Activated CD8-positive, alpha-beta memory T cell treated with anti-CD3 and anti-CD28 coated beads for 1 hour (primary cell): ENCODE measurements at places on chromosomes 2 and 18.

DNA sequence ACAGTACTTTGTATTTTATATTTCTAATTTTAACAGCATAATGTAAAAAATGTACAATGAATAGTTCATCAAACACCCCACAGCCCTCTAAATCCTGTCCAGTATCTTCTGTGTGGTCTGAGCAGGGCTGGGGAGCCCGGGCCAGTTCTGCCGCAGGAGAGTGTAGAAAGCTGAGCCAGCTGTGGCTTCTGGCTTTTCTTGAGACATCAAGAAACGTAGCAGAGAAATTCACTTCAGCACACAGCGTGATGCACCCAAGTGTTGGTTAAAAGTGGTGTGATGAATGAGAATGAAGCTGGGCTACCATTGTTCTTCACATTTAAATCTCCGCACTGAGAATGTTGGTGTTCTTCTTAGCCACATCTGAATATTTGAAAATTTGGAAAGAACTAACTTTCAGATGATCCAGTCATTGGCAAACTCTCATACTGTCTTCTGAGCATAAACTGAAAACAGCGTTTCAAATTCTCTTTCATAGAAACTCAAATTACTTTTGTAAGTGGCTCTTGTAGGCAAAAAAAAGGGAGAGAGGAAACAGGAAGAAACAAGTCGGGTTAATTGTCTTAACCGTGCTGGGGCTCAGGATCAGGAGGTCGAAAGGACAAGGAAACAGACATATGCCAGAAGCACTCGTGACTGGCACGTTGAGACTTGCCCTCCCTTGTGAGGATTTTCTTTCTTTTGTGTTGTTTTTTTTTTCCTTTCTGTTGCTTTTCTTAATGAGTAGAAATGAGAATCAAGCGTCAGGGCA lies 23.4 kb upstream of the TMEM87B start:
- no peak for DNase-seq

- DNase-seq, result no peak
Measured at GRCh38 chr2:96680561-96681141, 38.1 kb downstream of the FER1L5 start.

DNA sequence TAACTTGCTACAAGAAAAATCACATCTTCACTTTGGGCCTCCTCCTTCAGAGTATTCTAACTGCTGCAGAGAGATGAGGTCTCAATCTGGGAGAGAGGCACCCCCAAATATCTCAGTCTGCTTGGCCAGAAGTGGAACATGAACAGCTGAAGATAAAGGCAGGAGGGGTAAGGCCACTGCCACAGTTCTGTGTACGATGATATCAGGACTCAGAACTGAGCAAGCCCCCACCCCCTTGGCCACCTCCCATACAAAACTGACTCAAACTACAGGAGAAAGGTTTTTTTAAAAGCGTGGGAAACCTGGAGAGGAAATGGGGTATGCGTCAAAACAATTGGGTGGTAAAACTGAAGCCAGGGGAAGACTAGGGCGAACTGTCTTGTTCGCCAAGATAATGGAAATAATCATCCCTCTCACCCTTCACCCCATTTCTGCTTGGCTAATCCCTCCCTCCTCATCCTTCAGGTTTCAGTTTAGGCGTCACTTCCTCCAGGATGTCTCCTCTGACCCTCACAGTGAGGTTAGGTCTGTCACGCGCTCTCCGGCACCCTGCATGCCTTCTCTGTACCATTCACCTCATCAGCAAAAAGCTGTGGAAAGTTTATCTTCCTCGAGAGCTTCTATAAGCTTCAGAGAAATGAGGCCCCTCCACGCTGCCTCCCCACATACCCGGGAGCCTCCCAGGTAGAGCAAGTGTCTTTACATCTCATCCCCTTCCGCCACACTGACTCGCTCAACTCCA lies 64.4 kb downstream of the SFXN5 start:
- DNase-seq, result no peak

DNA sequence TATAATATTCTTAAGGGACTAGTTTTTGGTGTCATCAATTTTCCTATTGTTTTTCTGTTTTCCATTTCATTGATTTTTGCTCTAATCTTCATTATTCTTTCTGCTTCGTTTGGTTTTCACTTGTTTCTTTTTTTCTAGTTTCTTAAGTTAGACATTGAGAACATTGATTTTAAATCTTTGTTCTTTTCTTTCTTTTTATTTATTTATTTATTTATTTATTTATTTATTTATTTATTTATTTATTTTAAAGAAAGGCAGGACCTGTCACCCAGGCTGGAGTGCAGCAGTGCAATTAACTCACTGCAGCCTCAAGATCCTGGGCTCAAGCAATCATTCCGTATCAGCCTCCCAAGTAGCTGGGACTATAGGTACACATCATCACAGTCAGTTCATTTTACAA lies 7.0 kb upstream of the FMNL2 start:
- no peak for DNase-seq

GRCh38 chr2:32951672-32952071 lies 4.9 kb downstream of the LTBP1 start:
- no peak for DNase-seq

DNA sequence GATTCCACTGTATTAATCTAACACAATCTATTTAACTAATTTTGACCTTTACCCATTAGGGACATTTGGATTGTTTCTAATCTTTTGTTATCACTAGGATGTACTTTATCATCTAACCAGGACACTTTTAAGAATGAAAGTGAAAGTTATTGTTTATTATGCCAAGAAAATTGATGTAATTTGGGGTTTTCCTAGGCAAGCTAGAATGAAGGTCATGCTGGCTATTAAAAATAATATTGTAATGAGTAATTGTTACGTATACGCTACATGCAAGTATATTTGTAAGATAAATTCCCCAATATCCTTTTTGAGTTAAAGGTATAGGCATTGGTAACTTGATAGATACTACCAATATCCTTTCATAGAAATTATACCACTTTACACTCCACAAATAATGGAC lies 74.6 kb downstream of the COL5A2 start:
- no peak for DNase-seq

- no peak for DNase-seq
Measured at GRCh38 chr2:108388045-108388444, 10.3 kb downstream of the SULT1C4 start.

- no peak for DNase-seq
Measured at GRCh38 chr2:24400207-24400907, 40.0 kb upstream of the ITSN2 start.

DNA sequence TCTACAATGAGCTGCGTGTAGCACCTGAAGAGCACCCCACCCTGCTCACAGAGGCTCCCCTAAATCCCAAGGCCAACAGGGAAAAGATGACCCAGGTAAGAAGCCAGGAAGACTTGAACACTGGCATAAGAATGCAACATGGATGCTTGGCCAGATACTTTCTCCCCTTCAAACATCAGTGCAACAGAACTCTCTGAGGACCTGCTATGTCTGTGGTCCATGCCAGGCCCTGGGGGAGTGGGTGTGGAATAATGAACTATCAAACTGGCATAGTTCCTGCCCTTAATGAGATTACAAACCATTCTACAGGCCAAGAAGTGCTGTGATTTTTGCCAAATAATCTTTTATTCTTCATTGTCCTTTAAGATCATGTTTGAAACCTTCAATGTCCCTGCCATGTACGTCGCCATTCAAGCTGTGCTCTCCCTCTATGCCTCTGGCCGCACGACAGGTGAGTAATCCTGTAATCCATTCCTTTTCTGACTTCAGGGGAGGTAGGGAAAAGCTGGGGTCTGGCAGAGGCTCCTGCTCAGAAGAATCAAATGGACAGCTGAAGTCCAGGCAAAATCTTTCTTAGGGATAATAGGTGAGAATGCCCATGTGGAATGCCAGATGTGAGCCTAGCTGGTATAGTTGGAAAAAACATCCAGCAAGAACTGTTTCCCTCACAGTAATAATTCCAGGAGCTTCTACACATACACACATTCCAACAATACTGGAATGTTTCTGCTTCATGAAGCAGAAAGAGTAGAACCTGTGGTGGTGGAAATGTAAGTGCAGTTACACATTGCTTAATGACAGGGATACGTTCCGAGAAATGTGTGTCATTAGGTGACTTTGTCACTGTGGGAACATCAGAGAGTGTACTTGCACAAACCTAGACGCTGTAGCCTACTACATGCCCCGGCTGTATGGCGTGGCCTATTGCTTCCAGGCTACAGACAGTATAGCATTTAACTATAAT lies 16.2 kb downstream of the ACTG2 start:
- no peak for DNase-seq

- DNase-seq, result no peak
Measured at GRCh38 chr2:71934320-71934593, 213.4 kb downstream of the CYP26B1 start.

- DNase-seq, result no peak
Measured at GRCh38 chr2:227322530-227323205, 2.4 kb upstream of the MFF start.

DNA sequence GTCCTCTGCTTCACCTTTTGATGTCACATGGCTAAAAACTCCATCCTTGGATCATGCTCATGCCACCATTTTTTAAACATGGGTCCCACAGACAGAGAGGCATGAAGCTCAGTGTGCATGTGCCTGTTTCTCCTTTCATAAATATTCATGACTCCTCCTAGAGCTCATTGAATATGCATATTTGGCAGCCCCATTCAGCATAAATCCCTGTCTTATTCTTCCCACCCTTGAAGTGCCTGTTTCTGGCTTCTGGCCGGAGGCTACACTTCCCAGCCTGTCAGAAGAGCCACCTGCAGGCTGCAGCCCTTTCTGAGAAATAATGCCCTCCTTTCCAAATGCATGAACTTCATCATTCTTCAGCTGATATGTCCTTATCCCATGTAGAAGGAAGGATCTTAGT lies 109.7 kb downstream of the LDLRAD4 start:
- DNase-seq, result no peak

DNA sequence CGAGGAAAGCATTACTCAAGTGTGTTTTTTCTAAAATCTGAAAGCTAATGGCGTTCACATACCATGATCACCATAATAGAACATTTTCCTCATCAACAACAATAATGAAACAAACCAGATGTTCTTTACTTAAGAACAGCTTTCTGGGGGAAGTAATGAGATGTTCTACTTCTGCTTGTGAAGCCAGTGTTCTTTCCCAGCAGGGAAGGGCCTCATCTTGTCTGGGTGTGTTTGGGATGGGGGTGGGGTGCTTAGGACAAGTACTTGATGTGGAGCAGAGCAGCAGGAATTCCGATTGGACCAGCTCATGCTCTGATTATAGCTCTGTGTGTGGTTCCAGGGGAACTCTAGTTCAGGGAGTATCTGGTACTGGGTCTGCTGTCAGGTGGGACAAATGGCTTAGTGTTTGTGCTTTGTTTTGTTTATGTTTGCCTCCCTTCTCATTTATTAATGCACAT lies 163.0 kb upstream of the NOSTRIN start:
- DNase-seq, result no peak

DNA sequence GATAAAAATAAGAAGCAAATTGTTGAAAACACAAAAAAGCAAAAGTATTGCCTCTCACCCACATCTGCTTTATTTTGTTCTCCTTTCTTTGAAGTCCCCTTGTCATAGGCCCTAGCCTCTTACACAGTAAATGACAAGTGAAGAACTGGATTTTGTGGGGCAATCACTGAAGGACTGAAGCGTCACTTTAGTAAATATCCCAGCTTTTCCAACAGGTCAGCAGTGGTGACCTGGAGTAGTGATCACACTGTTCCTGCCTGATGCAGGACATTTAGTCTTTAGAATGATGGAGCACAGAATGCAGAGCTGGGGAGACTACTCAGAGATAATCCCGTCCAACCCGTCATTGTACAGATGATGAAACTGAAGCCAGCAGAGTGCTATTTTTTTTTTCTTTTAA lies 28.1 kb upstream of the TDRD15 start:
- no peak for DNase-seq

GRCh38 chr2:149826471-149827125 lies 239.0 kb upstream of the MMADHC start:
- no peak for DNase-seq

- DNase-seq, result no peak
Measured at GRCh38 chr18:51523671-51524070, 326.2 kb upstream of the MEX3C start.

- no peak for DNase-seq
Measured at GRCh38 chr2:118837621-118838020, 9.8 kb downstream of the EN1 start.

DNA sequence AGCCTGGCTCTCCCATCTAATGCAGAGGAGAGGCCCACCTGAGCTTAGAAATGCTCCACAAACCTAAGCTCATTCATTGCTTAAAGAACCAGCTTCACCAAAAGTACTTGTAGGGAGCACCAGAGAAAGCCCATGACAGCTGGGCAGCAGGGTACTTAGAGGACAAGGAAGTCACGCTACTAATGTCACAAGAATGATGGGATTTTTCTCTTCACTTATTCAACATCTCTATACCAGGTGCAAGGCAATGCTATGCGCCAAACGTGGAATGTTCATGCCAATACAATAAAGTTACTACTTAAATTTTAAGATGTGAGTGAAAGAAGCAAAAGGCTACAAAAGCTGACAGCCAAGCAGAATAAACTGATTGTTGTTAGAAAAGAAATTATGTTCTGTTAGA lies 36.0 kb downstream of the LONRF2 start:
- no peak for DNase-seq

- DNase-seq, result no peak
Measured at GRCh38 chr2:202432776-202433175, 56.6 kb downstream of the BMPR2 start.

- DNase-seq, result no peak
Measured at GRCh38 chr18:34647251-34647650, 62.8 kb upstream of the DTNA start.

GRCh38 chr2:192940767-192941166 lies 746.0 kb upstream of the TMEFF2 start:
- DNase-seq, result no peak

DNA sequence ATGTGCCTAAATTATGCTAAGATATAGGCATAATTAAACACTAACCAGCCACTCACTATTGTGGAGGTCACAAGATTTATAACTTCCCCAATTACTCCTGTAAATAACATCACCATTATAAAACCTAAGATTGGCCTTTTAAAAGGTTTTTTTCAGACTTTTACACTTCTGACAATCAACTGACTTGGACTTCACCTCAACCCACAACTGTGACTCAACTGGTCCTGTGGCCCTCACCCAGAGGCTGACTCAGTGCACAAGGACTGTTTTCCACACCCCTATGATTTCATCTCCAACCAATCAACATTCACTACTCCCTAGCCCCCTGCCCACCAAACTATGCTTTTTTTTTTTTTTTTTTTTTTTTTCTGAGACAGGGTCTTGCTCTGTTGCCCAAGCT lies 11.6 kb downstream of the TTR start:
- no peak for DNase-seq

DNA sequence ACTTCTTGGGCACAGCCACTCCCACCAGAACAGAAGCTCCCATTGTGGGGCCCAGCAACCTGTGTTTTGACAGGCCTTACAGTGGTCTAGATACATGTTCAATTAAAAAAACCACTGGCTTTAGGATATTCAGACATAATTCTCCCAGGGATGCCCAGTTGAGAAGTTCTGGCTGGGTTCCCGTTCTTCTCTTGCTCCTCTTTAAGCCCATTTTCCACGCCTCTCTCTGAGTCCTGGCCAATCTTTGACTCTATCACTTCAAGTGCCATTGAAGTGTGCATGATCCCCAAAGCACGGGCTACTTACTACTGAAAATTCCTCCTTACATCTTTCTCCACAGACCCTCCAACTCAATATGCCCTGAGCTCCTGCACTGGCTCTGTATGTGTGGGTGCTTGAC lies 17.5 kb upstream of the SULT1C3 start:
- DNase-seq, result no peak

- no peak for DNase-seq
Measured at GRCh38 chr18:36568487-36568886, 260.3 kb downstream of the TPGS2 start.

- DNase-seq, result no peak
Measured at GRCh38 chr2:30665761-30666265, 141.4 kb downstream of the CAPN13 start.
